Fibroblast of skin of scalp (primary cell): ENCODE measurements at places on chromosomes 12 and 14.
A peak's percentile ranks its signal among the peaks of the same experiment; 100 is the strongest.

DNA sequence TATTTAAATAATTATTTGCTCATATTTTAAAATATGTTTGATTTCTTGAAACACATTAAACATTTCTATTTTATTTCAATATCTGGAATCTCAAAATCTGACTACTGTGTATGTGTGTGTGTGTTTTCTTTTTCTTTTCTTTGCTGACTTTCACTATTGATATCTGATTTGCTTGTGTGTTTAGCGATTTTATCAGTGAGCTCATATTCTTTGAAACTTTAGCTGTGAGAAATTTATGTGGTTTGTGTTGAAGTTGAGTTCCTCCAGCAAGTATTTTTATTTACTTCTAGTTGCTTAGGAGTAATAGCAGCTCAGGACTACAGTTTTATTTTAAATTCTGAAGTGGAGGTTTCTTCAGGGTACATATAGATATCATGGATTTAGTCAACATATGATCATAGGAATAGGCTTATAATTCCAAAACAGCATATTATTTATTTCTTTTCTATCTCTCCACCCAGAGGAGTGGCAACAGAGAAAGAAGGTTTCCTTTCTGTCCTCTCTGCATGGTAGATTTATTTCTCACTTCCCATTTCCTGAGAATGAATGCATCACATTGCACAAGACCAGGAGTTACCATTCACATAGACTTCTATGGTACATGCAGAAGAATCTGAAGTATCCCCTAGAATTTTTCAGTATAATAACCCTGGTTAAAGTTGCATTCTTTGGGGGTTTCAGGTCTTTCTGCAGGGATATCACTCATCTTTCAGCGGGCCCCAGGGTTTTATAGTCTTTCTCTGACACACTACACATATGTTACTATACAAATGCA, 60.5 kb downstream of the PTPRQ start:
- peak; percentile 33 for DNase-seq

- no peak for DNase-seq
Observed at GRCh38 chr14:77883847-77884238, 83.9 kb downstream of the ADCK1 start.

GRCh38 chr12:4356041-4356327, 23.5 kb downstream of the FGF23 start:
- DNase-seq, result peak; percentile 5

DNA sequence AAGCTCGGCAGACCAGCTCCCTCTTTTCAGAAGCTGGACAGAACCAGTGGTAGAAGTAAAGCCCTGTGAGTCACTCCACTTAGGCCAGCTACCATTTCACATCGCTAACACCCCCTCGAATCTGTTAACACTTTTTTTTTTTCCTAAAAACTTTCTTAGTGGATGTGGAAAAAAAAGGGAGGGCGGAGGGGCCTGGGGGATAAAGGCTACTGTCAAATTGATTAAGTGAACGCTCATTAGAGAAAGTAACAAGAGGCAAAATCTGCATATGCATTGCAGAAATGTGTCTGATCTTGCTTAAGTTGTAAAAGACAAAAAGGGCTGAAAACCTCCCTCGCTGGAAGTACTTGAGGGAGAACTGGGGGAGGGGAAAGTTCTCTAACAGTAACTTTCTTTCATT, 86.6 kb upstream of the OTX2 start:
- no peak for DNase-seq

GRCh38 chr12:45730084-45730347, 510 bp downstream of the ARID2 start:
- DNase-seq, result no peak

GRCh38 chr12:109997393-109997792, 1.2 kb upstream of the GIT2 start:
- DNase-seq, result no peak

GRCh38 chr12:108346727-108347710, 7.9 kb upstream of the CMKLR1 start:
- DNase-seq, result no peak

DNA sequence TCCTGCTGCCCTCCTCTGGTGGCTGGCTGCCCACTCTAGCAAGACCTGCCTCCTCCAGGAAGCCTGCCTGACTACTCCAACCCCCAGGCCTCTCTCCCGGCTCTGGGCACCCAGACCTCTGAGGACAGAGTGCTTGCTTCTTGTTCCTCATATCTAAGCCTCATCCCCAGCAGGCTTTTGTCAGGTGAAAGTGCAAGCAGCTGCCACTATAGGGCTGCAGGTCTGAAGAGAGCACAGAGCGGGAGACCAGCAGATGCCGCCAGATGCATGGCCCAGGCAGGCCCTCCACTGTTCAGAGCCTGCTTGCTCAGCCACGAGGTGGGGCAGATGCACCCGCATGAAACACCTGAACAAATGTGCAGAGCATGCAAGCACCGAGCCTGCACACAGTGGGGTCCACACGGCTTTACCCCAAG, 73.0 kb downstream of the SERPINA3 start:
- no peak for DNase-seq

DNA sequence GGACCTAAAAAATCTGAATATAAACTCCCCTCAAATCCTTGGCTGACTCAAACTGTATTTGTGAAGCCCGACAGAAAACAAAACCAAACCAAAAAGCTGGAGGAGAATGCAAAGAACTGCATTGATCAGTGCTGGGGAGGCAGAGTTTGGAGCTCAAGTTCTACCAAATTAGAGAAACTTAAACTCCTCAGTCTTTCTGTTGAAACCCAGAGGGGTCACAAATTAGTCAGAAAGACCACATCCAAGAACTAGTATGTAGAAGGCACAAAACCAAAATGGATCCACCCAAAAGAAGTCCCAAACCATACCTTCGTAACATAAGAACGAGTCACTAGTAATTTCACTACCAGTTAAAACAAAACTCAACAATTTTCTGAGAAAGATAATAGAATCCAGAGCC, 15.3 kb upstream of the PRKAB1 start:
- no peak for DNase-seq

DNA sequence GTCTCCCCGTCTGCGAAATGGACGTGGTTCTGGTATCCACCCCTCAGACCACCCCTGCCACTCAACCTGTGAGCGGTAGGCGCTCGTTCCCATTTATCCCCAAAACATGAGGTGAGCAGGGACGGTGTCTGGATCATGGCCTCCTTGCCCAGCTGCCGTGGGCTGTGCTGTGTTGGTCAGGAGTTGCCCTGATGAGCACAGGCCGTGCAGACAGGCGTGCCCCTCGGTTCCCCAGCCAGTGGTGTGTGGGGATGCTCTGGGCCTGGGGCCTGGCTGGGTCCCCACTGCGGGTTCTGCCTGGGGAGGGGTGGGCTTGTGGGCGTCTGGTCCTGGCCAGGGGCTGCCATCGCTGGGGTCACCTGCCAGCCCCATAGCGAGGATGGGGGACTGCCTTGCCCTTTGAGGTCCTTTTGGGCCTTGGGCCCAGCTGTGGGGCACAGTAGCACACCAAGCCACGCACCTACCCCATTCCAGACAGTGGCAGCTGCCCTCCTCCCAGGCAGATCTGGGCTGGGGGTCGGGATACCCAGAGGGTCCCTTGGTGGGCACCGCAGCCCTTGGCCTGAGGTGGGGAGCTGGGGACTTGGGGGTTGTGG, 11.3 kb upstream of the PUS1 start:
- no peak for DNase-seq

- no peak for DNase-seq
Observed at GRCh38 chr12:68868043-68868790, 60.2 kb downstream of the MDM2 start.

- DNase-seq, result no peak
Observed at GRCh38 chr12:120537856-120538220, 3.7 kb downstream of the RNF10 start.

GRCh38 chr14:81122326-81122725, 98.4 kb downstream of the GTF2A1 start:
- no peak for DNase-seq

- DNase-seq, result no peak
Observed at GRCh38 chr14:79193689-79194477, 1017.4 kb downstream of the DIO2 start.

- DNase-seq, result peak; percentile 13
Observed at GRCh38 chr14:81172881-81173280, 47.9 kb downstream of the GTF2A1 start.

DNA sequence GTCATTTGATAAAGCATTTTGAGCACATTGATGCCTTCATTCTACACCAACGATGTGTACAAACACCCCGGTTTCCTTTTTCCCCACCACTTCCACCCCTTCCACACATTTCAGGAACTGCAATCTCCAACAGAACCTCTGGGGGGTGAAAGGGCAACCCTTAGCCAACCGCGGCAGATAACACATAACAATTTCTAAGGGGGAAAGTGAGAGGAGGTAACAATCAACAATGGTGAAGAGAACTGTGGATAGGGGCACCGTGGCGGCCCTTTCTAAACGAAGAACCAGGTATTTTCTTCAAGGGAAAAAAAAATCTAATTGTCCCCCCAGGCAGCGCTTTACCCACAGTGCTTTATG, 1.1 kb downstream of the KITLG start:
- DNase-seq, result peak; percentile 52

DNA sequence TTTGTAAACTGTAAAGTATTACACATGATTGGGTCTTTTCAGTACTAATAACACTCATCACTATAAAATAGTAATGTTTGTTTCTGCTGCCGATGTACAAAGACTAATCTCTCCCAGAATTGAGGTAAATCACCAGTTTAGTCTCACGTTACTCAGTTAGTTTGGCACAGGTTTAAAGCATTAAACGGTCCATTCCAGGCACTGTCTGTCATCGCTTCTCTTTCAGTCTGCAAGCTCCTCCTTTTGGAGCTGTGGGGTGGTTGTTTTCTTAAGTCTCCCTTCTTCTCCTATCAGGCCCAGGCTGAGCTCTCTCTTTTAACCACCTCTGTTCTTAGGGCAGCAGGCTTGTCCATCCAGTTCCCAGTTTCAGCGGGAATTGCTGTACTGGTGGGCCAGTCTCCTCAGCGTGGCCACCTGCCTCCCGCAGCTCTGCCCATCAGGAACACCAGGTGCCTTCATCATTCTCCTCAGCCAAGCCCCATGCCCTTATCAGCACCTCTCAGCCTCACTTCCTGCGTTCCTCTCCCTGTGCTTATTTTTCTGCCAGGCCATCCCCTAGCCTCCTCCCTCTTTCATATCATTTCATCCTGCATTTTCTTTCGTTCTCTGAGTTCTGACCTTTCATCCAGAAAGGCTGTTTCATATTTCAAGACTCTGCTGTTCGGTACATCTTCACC, 149.0 kb downstream of the TGFB3 start:
- peak; percentile 54 for DNase-seq

- no peak for DNase-seq
Observed at GRCh38 chr12:124347805-124348658, 53.1 kb downstream of the RFLNA start.

- no peak for DNase-seq
Observed at GRCh38 chr12:21655591-21655990, 2.1 kb downstream of the LDHB start.

DNA sequence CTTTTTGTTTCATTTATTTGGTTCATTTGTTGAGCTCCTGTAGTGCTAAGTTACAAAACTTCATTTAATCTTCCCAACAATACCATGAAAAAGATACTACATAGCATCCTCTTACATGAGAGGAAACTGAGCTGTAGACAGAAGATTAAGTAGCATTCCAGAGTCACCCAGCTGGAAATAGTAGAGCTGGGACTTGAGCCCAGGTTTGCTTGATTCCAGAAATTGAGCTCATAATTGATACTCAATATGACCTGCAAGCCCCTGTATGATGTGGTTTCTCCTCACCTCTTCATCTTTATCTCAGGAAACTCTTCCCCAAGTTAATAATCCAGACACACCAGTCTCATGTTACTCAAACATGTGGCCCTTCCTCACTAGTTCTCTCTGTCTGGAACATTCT, 87.0 kb upstream of the DAAM1 start:
- no peak for DNase-seq

GRCh38 chr12:54975272-54975671, 9.3 kb downstream of the TESPA1 start:
- no peak for DNase-seq

DNA sequence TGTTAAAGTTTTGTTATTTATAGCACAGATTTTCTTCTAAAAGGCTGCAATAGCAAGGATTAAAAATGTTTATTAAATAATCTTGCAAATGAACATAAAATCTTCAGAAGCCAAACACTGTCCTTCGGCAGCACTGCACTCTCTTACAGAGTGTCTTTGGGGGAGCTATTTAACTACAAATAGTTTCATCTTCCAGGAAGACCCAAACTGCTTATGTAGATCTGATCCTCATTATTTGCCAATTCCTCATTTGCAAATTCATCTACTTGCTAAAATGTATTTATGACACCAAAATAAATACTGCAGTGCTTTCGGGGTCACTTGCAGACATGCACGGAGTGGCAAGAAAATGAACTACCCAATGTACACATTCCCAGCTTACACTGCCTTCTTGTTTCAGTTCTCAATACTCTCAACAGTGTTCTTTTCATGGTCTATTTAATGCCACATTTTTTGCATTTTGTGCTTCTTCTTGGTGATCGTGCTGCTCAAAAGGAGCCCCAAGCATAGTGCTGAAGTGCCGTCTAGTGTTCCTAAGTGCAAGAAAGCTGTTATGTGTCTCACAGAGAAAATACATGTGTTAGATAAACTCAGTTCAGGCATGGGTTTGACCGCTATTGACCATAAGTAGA, 128.1 kb downstream of the PRKD1 start:
- no peak for DNase-seq
